ENCODE measurements at places on chromosomes 16 and 17.

DNA sequence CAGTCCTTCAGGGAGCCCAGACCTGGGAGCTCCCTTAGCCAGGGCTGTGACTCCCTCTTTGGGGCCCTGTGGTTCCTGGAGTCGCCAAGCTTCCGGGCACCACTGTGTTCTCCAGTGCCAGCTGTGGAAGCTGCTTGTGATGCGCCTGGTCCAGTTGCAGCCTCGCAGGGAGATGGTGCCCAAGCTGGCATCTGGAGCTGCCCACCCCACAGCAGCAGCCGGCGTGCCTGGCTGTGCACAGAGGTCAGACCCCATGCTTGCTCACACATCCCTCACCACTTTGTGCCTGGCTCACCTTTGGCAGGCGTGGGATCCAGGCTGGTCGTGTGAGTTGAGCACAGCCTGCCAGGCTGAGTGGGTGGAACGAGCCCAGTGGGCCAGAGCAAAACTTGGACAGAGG, 18.2 kb downstream of the RHOT1 start:
- DNase-seq, result no peak

DNA sequence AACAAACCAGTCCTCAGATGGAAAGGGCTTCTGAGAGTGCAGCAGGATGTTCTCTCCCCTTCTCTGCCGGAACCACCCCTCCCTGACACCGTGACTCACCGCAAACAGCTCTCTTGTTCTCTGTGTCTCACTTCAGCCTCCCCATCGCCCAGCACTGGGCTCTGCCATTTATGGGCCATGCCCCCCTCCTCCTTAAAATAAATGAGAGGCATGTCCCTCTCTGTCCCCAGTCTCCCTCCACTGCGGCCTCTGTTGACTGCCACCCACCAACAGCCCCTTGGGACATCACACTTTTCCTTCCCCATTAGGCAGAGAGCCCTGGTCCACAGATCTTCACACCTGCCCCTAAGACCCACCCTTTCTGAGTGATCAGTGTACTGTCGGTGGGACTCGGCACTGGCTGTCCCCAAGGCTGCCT, 6.3 kb downstream of the CCDC102A start:
- peak; percentile 23 for DNase-seq

GRCh38 chr16:6157806-6158205, 1060.2 kb upstream of the EEF2KMT start:
- DNase-seq, result no peak

GRCh38 chr16:49524947-49525315, 151.3 kb downstream of the C16orf78 start:
- DNase-seq, result no peak

DNA sequence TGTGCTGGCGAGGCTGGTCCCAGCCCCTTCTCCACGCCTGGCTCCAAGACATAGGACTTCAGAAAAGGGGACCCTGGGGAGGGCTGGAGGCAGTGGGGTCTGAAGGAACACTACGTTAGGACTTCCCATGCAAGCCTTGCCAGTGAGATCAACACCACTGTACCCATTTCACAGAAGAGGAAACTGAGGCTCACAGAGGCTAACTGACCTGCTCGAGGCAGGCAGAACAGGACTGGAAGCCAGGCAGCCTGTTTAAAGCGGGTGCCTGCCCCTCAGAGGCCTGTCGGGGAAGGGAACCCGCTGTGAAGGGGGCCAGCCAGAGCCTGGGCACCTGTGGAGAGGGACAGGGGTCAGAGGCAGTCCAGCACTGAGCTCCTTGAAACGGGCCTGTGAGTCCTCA, 32.3 kb downstream of the PEMT start:
- no peak for DNase-seq

DNA sequence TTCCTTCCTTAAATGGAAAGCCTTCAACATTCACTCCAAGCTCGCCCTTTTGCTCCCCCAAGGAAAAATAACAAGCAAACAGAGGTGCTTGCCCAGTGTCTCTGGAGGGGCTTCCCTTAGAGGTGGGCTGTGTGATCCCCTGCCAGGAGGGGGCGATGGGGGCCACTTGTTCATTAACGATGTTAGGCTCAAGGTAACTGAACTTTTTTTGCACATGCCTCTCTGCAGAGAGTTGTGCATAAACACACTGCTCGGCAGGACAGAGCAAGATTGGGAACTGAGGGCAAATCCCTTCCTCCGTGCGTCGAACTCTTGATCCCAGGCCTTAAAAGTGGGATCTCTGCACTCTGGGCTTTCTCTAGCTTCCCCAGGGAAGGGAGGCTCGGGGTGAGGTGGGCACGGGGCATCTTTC, 15.5 kb upstream of the NAGLU start:
- DNase-seq, result no peak

- peak; percentile 87 for DNase-seq
Observed at GRCh38 chr17:1422885-1423284, 22.9 kb upstream of the YWHAE start.

DNA sequence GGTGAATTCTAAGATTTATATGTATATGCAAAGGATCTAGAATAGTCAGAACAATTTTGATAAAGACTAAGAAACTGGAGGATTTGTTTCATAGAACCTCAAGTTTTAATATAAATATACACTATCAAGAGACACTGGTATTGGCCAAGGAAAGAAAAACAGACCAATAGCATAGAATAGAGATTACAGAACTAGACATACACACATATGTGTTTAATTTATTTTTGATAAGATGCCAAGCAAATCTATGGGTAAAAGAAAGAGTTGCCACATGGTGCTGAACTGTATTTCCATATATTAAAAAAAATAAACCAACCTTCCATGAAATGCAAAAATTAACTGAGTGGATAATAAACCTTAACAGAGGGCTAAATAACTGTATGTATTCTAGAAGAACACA, 27.9 kb upstream of the LRRC37A3 start:
- DNase-seq, result no peak

DNA sequence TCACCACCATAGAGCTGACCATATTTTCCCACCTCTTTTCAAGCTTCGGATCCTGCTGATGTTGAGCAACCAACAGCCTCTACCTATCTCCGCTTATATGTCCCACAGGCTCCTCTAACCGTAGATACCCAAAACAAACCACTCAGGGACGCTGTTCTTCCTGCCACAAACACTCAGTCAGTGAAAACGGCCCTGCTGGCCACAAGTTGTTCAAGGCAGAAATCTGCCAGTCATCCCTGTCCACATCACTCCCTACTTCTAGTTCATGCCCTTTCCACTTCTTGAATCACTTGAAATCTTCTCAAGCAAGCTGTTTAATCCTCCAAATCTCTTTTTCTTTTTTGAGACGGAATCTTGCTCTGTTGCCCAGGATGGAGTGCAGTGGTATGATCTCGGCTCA, 7.9 kb downstream of the RABEP2 start:
- DNase-seq, result no peak

DNA sequence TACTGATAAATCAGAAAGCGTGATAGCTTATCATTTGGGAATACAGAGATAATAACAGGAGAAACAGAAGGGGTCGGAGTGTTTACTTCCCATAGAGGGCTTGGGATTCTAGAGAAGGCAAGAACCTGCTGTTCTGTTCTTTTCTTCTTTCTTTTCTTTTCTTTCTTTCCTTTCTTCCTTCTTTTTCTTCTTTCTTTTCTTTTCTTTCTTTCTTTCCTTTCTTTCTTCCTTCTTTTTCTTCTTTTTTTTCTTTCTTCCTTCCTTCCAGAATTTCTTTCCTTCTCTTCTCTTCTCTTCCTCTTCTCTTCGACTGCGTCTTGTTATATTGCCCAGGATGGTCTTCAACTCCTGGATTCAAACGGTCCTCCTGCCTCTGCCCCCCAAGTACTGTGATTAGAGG, 18.3 kb downstream of the CNEP1R1 start:
- no peak for DNase-seq

- DNase-seq, result no peak
Observed at GRCh38 chr16:11520442-11520841, 66.3 kb downstream of the LITAF start.

GRCh38 chr17:65065906-65066305, 9.4 kb upstream of the GNA13 start:
- DNase-seq, result no peak

- no peak for DNase-seq
Observed at GRCh38 chr16:17555176-17555575, 84.4 kb upstream of the XYLT1 start.

Measured in retinal pigment epithelial cell (primary cell).